Left hindlimb (tissue), 1 donor: ENCODE measurements at places on chromosomes 13 and 19.
A peak's percentile ranks its signal among the peaks of the same experiment; 100 is the strongest.

- no peak for DNase-seq
Observed at GRCh38 chr19:39144290-39145071, 18.9 kb downstream of the PAK4 start.

DNA sequence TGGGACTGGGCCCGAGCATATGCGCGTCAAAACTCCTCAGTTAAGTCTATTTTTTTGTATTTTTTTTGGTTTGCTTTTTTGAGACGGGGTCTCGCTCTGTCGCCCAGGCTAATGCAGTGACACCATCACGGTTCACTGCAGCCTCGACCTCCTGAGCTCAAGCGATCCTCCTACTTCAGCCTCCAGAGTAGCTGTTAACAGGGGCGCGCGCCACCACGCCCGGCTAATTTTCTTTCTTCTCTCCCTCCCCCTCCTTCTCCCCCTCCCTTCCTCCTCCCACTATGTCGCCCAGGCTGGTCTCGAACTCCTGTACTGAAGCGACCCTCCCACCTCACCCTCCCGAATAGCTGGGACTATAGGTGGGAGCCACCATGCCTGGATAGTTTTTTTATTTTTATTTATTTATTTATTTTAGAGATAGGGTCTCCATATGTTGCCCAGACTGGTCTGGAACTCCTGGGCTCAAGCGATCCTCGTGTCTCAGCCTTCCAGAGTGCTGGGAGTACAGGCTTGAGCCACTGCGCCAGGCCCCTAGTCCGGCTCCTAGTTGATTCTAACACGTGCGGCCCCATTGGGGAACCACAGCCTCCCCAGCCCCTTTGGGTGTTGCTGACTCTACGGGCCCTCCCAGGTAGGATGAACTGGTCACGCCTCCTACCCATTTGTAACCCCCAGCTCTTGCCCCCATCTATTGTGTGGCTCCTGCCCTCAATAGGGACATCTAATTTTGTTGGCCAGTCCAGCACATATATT, 806 bp upstream of the ZNF837 start:
- DNase-seq: peak; percentile 12

DNA sequence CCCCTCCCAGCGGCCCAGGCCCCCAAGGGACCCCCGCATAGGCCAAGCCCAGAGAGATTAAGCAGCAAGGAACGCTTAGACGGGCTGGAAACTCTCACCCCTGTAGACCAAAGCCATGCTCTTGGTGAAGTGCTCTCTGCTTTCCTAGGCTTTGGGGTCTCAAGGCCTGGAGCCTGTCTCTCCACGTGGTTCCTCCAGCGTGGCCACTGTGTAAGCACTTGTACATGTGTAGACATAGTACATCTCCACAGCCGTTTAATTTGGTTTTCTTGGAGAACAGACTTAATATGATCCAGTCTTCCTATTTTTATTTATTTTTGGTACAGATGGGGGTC, 1.1 kb downstream of the NUDT19 start:
- no peak for DNase-seq

GRCh38 chr19:45087531-45087930, 5.4 kb upstream of the PPP1R37 start:
- no peak for DNase-seq
